H1 (cell line): ENCODE measurements at places on chromosomes 5 and 9. TPM values are rescaled to one million over a fixed set of nuclear protein-coding genes. Genes with fewer than 3 reads are reported as not detected.

DNA sequence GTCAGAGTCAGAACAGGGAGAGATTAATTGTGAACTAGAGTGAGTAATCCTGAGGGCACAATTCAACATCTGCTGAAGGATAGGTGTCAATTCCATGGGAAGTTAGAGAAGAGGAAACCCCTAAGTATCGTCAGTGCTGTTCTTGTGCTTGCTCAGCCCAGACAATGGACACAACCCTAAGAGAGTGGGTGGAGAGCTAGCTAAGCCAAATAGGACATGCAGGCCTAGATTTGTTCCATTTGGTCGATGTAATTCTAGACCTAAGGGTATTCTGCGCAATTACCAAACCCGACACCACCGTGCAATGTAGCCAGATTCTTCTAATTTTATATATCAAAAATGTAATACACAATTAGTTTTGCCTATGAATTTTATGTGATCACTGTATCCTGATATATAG is 431.6 kb downstream of the SH3GL2 start:
- no peaks in the 10 kb centered on the region for H3K4me1 ChIP-seq
- no peaks in the 10 kb centered on the region for H3K27me3 ChIP-seq
- no peak overlapping the region for H3K27ac ChIP-seq
- no peaks in the 10 kb centered on the region for H3K36me3 ChIP-seq
- DNase-seq, result no peak

DNA sequence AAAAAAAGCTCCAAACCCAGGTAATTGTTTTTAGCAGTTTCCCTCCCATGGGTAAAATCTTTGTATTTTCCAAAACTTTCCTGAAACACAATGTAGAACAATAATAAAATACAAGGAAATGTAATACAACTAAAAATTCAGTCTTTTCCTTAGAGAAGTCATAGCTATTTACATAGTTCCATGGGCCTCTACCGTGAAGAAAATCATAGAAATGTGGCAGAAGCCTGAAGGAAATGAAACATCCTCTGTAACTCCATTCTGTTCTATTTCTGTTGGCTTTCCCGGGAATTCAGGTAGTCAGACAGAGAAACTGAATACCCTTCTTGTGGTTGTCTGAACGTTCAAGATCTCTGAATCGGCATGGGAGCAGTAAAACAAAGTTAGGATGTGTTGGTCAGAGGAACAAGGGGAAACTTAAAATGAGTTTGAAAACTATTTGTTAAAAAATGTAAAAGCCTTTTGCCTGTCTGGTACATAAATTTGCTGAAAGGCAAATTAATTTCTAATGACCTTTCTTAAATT is 202.4 kb upstream of the ZNF608 start:
- H3K36me3 ChIP-seq, result no peaks in the 10 kb centered on the region
- no peaks in the 10 kb centered on the region for H3K4me1 ChIP-seq
- no peak for DNase-seq
- no peak overlapping the region for H3K4me3 ChIP-seq
- H3K27me3 ChIP-seq, result no peaks in the 10 kb centered on the region

DNA sequence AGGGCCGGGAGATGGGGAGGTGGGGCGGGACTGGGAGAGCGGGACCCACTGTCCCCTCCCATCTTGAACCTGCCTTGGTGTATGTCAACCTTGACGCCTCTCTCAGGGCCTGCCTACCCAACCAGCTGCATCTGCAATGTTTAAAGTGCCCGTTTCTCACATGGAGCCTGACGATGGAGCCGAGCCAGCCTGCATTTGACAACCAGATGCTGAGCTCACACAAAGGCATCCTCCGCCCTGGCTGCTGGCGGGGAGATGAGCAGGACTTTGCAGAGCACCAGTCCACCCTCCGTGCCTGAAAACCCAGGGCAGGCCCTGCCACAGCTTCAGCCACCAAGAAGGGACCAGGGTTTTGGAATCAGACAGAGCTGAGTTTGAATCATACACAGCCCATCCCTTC is 141.1 kb upstream of the SMIM23 start:
- H3K4me3 ChIP-seq, result no peak overlapping the region
- DNase-seq, result no peak
- no peaks in the 10 kb centered on the region for H3K36me3 ChIP-seq
- no peaks in the 10 kb centered on the region; the same call in 1 of the 2 replicates for H3K4me1 ChIP-seq

GRCh38 chr5:15026944-15027343 is 155.4 kb upstream of the ANKH start:
- peak overlapping the region; percentile 14; the same call in 1 of the 2 replicates for H3K4me3 ChIP-seq
- H3K36me3 ChIP-seq, result no peaks in the 10 kb centered on the region
- peaks cover 8% of the 10 kb centered on the region for H3K4me1 ChIP-seq
- H3K27me3 ChIP-seq, result peaks cover 53% of the 10 kb centered on the region

- peak overlapping the region; percentile 89 for H3K27ac ChIP-seq
- no peaks in the 10 kb centered on the region for H3K36me3 ChIP-seq
- no peaks in the 10 kb centered on the region for H3K27me3 ChIP-seq
- peaks cover 8% of the 10 kb centered on the region; the same call in 1 of the 2 replicates for H3K4me1 ChIP-seq
- H3K4me3 ChIP-seq, result peak overlapping the region; percentile 93
Observed at GRCh38 chr5:163503106-163504078, 2.0 kb upstream of the MAT2B start.

GRCh38 chr5:148457183-148457620 is 73.4 kb downstream of the FBXO38 start:
- DNase-seq, result no peak
- no peaks in the 10 kb centered on the region for H3K4me1 ChIP-seq
- no peak overlapping the region for H3K27ac ChIP-seq
- no peaks in the 10 kb centered on the region for H3K27me3 ChIP-seq
- H3K4me3 ChIP-seq, result no peak overlapping the region
- H3K36me3 ChIP-seq, result no peaks in the 10 kb centered on the region

Gene BAAT
- polyA plus RNA-seq, result 0.08 and 0.09 TPM in 2 replicates

Gene FYB1
- polyA plus RNA-seq, result not detected in 2 replicates

GRCh38 chr5:178434016-178434761 is 156.0 kb downstream of the COL23A1 start:
- H3K27me3 ChIP-seq, result no peaks in the 10 kb centered on the region
- H3K4me3 ChIP-seq, result no peak overlapping the region
- no peak for DNase-seq
- no peak overlapping the region for H3K27ac ChIP-seq
- no peaks in the 10 kb centered on the region for H3K36me3 ChIP-seq

Gene CBY3
- polyA plus RNA-seq, result 0.38 and 0.39 TPM in 2 replicates

Gene ROR2
- 2.7 and 5.4 TPM in 2 replicates for polyA plus RNA-seq

DNA sequence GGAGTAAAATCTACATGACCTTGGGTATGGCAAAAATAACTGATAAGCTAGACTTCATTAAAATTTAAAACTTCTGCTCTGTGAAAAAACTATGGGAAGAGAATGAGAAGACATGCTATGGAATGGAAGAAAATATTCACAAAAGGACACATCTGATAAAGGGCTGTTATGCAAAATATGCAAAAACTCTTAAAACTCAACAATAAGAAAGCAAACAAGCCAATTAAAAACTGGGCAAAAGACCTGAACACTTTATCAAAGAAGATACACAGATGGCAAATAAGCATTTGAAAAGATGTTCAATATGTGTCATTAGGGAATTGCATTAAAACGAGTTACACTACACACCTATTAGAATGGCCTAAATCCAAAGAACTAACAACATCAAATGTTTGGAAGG is 439.5 kb downstream of the EFNA5 start:
- no peaks in the 10 kb centered on the region for H3K27me3 ChIP-seq
- no peaks in the 10 kb centered on the region for H3K4me1 ChIP-seq
- no peak for DNase-seq
- H3K27ac ChIP-seq, result no peak overlapping the region

GRCh38 chr5:91443761-91444467 is 60.8 kb upstream of the ARRDC3 start:
- no peak overlapping the region for H3K27ac ChIP-seq
- no peaks in the 10 kb centered on the region for H3K27me3 ChIP-seq
- DNase-seq, result no peak
- no peaks in the 10 kb centered on the region for H3K36me3 ChIP-seq
- H3K4me3 ChIP-seq, result no peak overlapping the region
- 0 out of 2 replicates have a peak, but pooled peaks cover 3% of the 10 kb centered on the region for H3K4me1 ChIP-seq

GRCh38 chr9:134992755-134993124 is 75.0 kb upstream of the FCN1 start:
- no peaks in the 10 kb centered on the region for H3K27me3 ChIP-seq
- H3K4me3 ChIP-seq, result no peak overlapping the region
- H3K27ac ChIP-seq, result no peak overlapping the region
- no peak for DNase-seq
- no peaks in the 10 kb centered on the region; the same call in 1 of the 2 replicates for H3K4me1 ChIP-seq

Gene C5orf52
- not detected in 2 replicates for polyA plus RNA-seq

DNA sequence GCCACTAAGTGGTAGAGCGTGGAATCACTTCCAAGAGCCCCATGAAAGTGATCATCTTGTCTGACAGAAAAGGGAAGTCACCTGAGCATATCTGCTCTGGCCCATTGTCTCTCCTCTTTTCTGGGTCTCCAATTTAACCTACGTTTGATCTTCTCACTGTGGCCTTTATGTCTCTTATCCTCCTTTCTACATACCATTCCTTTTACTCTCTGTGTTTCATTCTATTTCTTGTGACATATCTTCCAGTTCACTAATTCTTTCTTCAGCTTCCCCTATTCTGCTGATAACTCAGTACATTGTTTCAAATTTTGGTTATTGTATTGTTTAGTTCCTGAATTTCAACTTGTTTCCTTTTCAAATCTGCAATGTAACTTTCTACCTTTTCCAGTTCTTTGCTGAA is 132.5 kb downstream of the GPBP1 start:
- H3K36me3 ChIP-seq, result no peaks in the 10 kb centered on the region
- no peak overlapping the region for H3K4me3 ChIP-seq
- H3K4me1 ChIP-seq, result no peaks in the 10 kb centered on the region
- no peaks in the 10 kb centered on the region for H3K27me3 ChIP-seq
- no peak overlapping the region for H3K27ac ChIP-seq

- H3K27ac ChIP-seq, result no peak overlapping the region
- no peaks in the 10 kb centered on the region for H3K4me1 ChIP-seq
- no peaks in the 10 kb centered on the region for H3K36me3 ChIP-seq
- no peak overlapping the region for H3K4me3 ChIP-seq
Observed at GRCh38 chr9:128298535-128299482, 22.7 kb downstream of the SWI5 start.

Gene TNFSF15
- polyA plus RNA-seq, result 0.06 and 0.09 TPM in 2 replicates

DNA sequence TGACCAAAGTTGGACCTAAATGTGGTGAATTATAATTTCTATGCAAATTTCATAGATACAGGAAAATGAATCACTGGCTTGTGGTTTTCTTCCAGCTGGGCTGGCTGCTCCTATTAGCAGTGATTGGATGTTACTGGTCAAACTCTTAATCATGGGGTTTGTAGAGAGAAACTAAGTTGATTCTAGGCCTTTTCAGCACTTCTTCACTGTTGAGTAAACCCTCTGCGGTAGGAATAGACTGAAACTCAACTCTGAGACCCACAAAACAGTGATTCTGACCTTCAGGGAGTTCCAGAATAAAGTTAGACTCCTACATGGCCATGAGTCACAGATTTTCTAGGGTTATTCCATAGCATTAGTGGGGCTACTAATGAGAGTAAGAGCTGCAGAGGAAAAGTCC is 47.9 kb upstream of the FKTN start:
- H3K27me3 ChIP-seq, result no peaks in the 10 kb centered on the region
- H3K4me3 ChIP-seq, result no peak overlapping the region
- no peak overlapping the region for H3K27ac ChIP-seq
- peaks cover 3% of the 10 kb centered on the region; the same call in 1 of the 2 replicates for H3K36me3 ChIP-seq
- H3K4me1 ChIP-seq, result no peaks in the 10 kb centered on the region

DNA sequence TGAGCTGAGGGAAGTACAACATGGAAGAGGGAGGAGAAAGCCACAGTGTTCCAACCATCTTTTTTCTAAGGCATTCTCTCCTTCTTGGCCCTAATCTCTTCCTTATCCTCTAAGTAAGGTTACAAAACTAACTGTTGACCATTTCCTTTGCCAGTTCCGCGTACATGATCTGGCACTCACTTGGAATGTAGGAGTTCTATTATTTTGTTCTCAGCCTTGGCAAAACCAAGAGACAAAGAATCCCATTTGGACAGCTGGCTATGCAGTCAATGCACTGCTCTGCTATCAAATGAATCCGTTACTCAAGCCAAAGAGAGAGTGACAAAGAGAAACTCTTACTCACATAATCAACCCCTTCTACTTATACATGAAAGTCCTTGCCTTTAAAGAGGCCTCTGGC is 410.3 kb downstream of the DTWD2 start:
- no peak overlapping the region for H3K4me3 ChIP-seq
- no peaks in the 10 kb centered on the region for H3K4me1 ChIP-seq
- H3K27ac ChIP-seq, result no peak overlapping the region
- H3K27me3 ChIP-seq, result no peaks in the 10 kb centered on the region
- no peak for DNase-seq

- H3K27me3 ChIP-seq, result no peaks in the 10 kb centered on the region
- no peaks in the 10 kb centered on the region for H3K36me3 ChIP-seq
- peak overlapping the region; percentile 77 for H3K27ac ChIP-seq
- DNase-seq, result peak; percentile 78
- no peak overlapping the region for H3K4me3 ChIP-seq
- H3K4me1 ChIP-seq, result peaks cover 16% of the 10 kb centered on the region
Observed at GRCh38 chr5:134510970-134511795, 14.3 kb upstream of the JADE2 start.

- no peak overlapping the region for H3K4me3 ChIP-seq
- H3K4me1 ChIP-seq, result peaks cover 4% of the 10 kb centered on the region
- no peaks in the 10 kb centered on the region for H3K27me3 ChIP-seq
- H3K36me3 ChIP-seq, result no peaks in the 10 kb centered on the region
- no peak for DNase-seq
Observed at GRCh38 chr5:15544039-15544438, 44.1 kb downstream of the FBXL7 start.

Gene CAVIN4
- 1.8 and 2.3 TPM in 2 replicates for polyA plus RNA-seq

Gene TMC1
- 0.55 and 0.98 TPM in 2 replicates for polyA plus RNA-seq

DNA sequence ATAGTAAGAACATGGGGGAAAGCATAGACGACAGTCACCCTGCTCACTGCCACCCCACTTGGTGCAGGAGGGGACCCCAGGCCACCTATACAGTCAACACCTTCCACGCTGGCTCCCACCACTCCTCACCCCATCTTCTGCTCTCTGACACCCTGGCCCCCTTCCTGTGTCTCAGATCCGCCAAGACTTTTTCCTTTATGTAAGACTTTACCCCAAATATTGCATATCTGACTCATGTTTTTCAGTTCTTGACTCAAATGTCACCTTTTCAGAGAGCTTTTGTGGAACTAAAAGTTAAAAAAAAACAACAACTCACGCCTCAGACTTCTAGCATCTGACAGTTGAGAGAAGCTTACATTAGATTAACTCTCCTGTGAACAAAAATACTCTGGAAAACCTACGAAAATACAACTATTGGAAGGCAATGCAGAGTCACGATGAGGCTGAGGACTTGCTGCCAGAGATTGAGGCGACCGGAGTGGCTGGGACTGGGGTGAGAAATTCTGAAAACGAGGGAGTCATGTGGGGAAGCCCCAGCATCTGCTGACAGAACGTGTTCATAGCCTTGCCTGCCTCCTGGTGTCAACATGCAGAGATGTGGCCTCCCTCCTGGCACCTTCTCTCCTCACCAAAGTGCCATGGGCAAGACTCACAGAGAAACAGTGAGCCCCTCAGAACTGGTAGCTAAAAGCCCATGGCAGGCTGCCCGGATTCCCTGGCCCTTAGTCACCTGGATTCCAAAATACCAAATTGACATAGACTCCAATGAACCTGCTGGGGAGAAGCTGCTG is 22.4 kb upstream of the FCN2 start:
- no peak for DNase-seq
- no peaks in the 10 kb centered on the region for H3K36me3 ChIP-seq
- H3K27ac ChIP-seq, result no peak overlapping the region

- H3K27me3 ChIP-seq, result no peaks in the 10 kb centered on the region
- no peaks in the 10 kb centered on the region for H3K4me1 ChIP-seq
- no peaks in the 10 kb centered on the region for H3K36me3 ChIP-seq
Observed at GRCh38 chr5:2703615-2704014, 47.9 kb downstream of the IRX2 start.

Gene FIBCD1
- 8.8 and 13.2 TPM in 2 replicates for polyA plus RNA-seq

- H3K4me3 ChIP-seq, result no peak overlapping the region; the same call in 1 of the 2 replicates
- no peaks in the 10 kb centered on the region; the same call in 1 of the 2 replicates for H3K36me3 ChIP-seq
- peaks cover 10% of the 10 kb centered on the region for H3K4me1 ChIP-seq
- peaks cover 47% of the 10 kb centered on the region for H3K27me3 ChIP-seq
Observed at GRCh38 chr5:146331423-146331822, 7.2 kb upstream of the POU4F3 start.

Gene NLN
- polyA plus RNA-seq, result 40.3 and 46.7 TPM in 2 replicates
